ENCODE measurements at places on chromosomes 2 and 18.

DNA sequence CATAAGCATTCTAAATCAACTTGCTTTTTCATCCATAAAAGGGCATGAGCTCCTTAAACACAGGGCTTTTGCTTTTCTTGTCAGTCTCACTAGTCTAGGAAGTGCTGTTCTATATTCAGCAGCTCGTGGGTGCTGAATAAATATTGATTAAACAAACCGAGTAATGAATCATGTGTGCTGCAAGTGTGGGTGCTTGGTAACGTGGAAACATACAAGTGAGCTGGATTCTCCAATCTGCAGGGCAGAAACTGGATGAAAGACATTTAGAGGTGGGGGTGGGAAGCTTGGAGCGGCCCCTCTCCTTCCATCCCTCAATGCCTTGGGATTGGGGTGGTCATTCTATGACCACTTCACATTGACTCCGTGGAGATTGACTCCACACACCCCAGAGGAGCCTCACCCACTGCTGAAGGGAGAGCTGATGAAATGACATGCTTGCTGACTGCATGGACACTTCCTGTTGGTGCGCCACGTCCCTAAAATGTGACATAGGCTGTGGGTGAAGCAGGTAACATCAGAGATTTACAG is 114.6 kb downstream of the DOCK10 start:
- H3K4me3 ChIP-seq = no peak overlapping the region
- H3K36me3 ChIP-seq = no peaks in the 10 kb centered on the region
- H3K27ac ChIP-seq = peak overlapping the region; percentile 50
- H3K4me1 ChIP-seq = peaks cover 4% of the 10 kb centered on the region
- no peak for DNase-seq
- no peaks in the 10 kb centered on the region for H3K27me3 ChIP-seq

DNA sequence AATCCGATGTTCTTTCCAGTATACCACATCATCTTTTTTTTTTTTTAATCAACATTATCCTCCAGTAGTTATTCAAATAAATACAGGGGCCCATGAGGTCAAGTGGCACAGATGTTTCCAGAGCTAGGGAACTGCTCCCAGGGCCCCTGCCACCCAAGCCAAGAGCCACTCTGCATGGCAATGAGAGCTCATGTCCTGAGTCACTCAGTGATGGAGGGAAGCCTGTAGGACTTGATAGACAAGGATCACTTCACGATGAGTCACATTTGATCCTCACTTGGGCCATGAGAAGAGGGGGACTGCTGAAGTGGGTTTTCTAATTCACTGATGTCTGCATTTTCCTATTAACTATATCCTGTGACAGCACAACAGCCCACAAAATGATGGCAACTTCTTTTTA is 127.0 kb upstream of the PKDCC start:
- H3K27me3 ChIP-seq = no peaks in the 10 kb centered on the region
- no peak for DNase-seq
- H3K27ac ChIP-seq = no peak overlapping the region
- H3K4me3 ChIP-seq = no peak overlapping the region
- no peaks in the 10 kb centered on the region for H3K36me3 ChIP-seq
- H3K4me1 ChIP-seq = peaks cover 12% of the 10 kb centered on the region

DNA sequence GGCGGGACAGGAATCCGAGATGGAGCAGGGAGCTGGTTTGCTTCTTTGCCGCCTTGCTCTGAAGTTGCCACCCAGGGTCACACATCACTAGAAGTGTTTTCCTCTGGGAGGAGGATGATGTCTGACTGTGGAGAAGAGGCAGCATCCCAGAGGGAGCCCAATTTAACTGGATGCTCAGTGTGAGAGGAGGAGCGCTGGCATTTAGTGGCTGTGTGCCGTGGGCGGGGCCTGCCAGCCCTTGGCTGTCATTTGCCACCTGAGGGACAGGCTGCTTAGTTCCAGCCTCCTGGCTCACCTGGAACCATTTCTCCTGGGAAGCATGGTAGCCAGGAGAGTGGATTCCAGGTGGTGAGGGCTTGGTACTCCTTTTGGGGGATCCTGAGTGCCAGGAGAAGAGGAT is 9.6 kb downstream of the B3GNT2 start:
- H3K4me3 ChIP-seq = no peak overlapping the region
- H3K27me3 ChIP-seq = no peaks in the 10 kb centered on the region
- peaks cover 43% of the 10 kb centered on the region for H3K4me1 ChIP-seq
- no peak for DNase-seq
- H3K36me3 ChIP-seq = no peaks in the 10 kb centered on the region

- no peak for DNase-seq
- H3K4me1 ChIP-seq = no peaks in the 10 kb centered on the region
- H3K27ac ChIP-seq = no peak overlapping the region
- H3K36me3 ChIP-seq = no peaks in the 10 kb centered on the region
These were observed 185.3 kb downstream of the ANKRD30B start for GRCh38 chr18:14933049-14933851.

DNA sequence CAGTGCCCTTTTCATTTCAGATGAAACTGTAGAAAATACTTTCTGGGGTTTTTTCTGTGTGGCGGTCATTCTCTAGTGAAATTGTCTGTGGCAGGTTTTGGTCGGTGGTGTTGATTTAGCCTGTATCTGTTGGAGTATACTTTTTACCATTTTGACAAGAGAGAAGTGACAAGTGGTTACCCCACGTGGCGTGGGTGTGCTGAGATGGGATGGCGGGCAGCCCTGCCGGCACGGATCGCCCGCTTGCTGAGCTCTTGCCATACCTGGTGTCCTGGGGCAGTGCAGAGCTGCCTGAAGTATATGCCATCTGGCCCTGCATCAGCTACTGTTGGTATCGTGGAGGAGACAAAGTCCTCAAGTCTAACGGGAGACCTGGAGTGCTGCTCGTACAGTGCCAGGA is 64.1 kb downstream of the MRPS9 start:
- H3K27ac ChIP-seq = no peak overlapping the region
- no peaks in the 10 kb centered on the region for H3K4me1 ChIP-seq
- no peaks in the 10 kb centered on the region for H3K27me3 ChIP-seq
- no peak overlapping the region for H3K4me3 ChIP-seq

DNA sequence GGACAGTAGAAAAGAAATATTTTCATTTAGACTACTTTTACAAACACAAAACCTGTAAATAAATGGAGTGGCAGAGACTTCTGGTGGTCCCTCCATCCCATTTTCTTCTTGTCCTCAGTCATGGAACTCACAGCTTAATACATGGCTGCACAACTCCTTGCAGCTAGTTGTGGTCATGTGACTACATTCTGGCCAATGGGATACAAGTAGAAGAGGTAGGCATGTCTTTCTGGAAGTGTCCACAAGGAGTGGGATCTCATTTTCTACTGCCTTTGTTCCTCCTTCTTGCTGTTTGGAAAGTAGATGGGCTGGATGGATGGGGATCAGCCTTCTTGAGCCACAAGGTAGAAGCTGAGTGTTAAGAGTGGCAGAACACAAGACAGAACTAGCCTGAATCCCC is 555.8 kb downstream of the SATB2 start:
- no peaks in the 10 kb centered on the region for H3K36me3 ChIP-seq
- H3K4me1 ChIP-seq = no peaks in the 10 kb centered on the region
- H3K4me3 ChIP-seq = no peak overlapping the region
- no peak for DNase-seq
- no peaks in the 10 kb centered on the region for H3K27me3 ChIP-seq

- no peaks in the 10 kb centered on the region for H3K36me3 ChIP-seq
- peak; percentile 55 for DNase-seq
These were observed 373 bp downstream of the EIPR1 start for GRCh38 chr2:3377279-3377611.

GRCh38 chr2:227410191-227410590 is 22.4 kb upstream of the SCYGR1 start:
- no peak overlapping the region for H3K27ac ChIP-seq
- no peak overlapping the region for H3K4me3 ChIP-seq
- no peaks in the 10 kb centered on the region for H3K27me3 ChIP-seq
- no peak for DNase-seq

- H3K4me1 ChIP-seq = no peaks in the 10 kb centered on the region
- no peak overlapping the region for H3K27ac ChIP-seq
- H3K36me3 ChIP-seq = peaks cover 14% of the 10 kb centered on the region
- DNase-seq = no peak
These were observed 136.3 kb downstream of the ZEB2 start for GRCh38 chr2:144383571-144384100.

GRCh38 chr18:70462078-70462439 is 173.2 kb downstream of the SOCS6 start:
- H3K27me3 ChIP-seq = peaks cover 11% of the 10 kb centered on the region
- no peaks in the 10 kb centered on the region for H3K36me3 ChIP-seq
- no peak overlapping the region for H3K27ac ChIP-seq
- no peak overlapping the region for H3K4me3 ChIP-seq
- H3K4me1 ChIP-seq = peaks cover 4% of the 10 kb centered on the region

GRCh38 chr18:69895066-69896047 is 52.3 kb downstream of the CD226 start:
- H3K36me3 ChIP-seq = no peaks in the 10 kb centered on the region
- no peak overlapping the region for H3K4me3 ChIP-seq
- no peaks in the 10 kb centered on the region for H3K4me1 ChIP-seq
- no peak for DNase-seq
